ENCODE measurements at places on chromosomes 6 and 20.

DNA sequence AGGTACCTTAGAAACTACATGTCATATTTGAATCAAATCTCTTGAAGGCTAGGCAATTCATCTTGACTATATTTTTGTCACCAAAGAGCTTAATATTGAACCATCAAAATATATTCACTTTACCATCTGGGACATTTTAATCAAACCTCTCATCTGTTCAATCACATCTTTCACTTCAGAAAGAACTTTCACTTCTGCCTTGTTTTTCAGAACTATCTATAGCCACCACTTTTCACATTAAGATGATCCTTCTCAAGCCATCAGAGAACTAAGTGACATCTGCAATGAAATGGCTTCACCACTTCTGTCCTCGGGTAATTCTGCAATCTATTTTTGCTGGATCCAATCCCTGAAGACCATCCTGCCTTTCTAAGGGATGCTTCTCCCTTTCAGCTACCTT lies 57.8 kb downstream of the OR2B2 start:
- no peak for DNase-seq

GRCh38 chr20:59696476-59696875 lies 92.1 kb downstream of the PHACTR3 start:
- DNase-seq, result no peak

DNA sequence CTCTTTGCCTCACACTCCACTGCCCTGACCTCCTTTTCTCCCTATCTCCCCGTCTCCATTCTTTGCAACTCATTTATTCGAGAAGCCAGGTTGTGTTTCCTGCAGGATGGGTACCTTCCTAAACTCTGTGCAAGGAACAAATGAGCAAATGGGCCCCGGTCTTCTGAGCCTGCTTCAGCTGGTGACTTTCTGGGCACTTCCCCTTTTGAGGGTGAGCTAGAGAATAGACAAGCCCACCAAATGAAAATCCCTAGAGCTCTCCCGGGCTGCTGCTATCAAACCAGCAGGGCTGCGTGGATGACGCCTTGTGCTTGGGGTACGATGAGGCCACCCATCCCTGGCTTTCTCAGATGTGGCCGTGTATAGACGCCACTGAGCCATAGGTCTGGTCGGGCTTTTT lies 91.0 kb upstream of the FOXA2 start:
- no peak for DNase-seq

DNA sequence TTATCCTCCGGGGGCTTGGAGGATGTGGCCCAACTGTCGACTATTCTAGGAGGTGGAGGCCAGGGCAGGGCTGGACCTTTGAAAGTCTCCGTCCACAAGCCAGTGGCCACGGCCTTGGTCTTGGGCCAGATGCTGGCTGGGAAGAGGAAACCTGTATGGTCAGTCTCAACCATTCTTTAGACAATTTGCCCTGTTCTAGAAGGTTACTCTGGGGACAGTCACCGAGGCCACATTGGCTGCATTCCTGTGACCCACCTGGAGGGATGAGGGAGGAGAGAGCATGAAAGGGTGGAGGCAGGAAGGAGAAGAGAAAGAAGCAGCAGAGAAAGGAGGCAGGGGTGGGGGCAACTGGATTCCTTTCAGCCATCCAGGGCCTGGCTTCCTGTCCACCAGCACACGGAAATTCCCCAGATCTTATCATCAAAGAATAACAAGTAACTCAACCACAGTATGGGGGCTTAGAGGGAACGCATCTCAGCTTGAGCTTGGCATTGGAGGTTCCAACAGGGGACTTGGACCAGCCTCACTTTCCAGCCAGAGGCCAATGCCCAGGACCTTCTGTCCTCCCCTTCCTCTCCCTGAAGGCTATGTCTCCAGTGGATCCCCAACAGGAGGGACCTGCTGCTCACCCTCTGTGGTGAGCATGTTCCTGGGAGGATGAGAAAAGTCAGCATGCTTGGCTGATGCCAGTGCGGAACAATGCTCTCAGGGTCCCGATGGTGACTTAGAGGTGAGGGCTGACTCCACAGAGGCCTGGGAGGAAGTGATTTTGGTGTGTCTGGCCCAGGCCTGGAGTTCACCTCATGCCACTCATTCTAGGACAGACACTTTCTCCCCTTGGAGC lies 30.4 kb downstream of the TGM2 start:
- DNase-seq, result no peak

DNA sequence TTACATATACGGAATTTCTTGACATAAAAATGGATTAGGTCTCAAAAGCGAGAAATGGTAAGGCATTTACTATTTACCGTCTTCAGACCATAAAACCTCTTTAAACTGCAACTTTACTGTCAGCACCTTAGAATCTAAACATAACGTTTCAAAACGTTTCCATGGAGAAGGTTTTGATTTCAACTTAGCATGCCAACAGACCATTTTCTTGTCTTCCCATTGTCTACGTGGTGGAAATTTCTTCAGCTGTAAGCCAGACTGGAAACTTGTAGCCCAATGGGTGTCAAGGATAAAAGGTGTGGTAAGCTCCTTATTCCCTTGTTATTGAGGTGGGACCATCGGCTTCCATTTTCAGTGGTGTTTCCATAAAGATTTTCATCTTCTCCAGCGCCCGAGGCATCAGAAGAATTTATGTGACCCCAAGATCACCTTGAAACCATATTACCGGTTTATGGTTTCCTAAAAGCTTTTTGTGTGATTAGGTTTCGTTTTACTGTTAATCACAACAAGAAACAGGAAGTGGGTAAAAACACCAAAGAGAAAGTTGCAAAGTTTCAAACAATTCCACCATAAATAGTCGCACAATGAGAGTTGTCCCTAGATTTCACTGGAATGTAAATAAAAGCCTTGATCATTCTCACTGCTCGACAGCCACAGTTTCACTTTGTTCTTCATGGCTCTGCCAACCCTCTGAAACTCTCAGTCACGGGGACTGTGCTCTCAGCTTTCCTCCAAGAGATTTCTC lies 63.0 kb upstream of the CD2AP start:
- DNase-seq, result peak; percentile 55

DNA sequence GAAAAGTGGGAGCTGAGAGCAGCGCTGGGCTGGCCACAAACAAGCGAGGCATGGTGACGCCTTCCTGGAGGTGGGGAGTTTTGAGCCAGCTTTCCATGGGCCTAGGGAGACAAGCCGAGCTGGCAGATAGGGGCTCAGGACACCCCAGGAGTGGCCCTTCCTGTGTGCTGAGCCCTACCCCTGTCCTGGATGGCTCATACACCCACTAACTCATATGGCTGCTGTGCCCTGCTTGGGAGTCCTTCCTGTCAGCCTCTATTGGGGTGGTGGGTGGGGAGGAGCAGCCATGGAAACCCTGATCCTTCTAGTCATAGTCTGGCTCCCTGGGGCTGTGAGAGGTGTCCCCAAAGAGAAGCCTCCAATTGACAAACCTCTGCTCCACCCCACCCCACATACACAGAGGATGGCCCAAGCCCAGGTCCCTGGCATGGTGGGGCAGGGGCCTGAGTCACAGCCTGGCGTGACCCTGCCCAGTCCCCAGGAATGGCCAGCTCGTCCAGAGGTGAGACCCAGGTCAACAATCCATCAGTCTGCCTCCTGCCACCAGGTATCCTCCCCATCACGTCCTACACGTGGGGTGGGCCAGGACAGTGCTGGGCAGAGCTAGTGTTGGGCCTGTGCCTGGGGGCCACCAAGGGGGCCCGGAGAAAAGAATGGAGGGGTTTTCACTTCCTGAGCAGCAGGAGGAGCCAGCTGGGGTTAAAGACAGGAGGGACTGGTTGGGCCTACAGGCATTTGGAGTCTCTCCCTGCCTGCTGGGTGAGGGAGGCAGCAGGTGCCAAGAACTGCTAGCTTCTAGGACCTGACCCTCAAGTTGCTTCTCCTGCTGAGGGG lies 52.2 kb downstream of the MRPL14 start:
- no peak for DNase-seq

- no peak for DNase-seq
Observed at GRCh38 chr20:8867038-8867740, 201.7 kb upstream of the PLCB4 start.

- DNase-seq, result no peak
Observed at GRCh38 chr20:35942243-35942642, 12.1 kb downstream of the SCAND1 start.

GRCh38 chr6:112933947-112934346 lies 586.8 kb downstream of the RFPL4B start:
- no peak for DNase-seq

DNA sequence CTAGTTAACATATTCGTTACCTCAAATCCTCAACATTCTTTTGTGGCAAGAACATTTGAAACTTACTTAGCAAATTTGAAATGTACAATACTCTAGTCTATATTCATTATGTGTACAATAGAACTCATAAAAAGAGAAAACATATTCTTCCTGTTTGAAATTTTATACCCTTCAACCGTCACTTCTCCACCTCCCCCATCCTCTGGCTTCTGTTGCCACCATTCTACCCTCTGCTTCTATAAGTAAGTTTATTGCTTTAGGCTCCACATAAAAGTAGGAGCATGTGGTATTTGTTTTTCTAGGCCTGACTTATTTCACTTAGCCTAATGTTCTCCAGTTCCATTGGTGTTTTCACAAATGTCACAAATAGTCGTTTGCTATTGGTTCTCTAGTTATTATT lies 205.3 kb downstream of the TENT5A start:
- DNase-seq, result no peak

DNA sequence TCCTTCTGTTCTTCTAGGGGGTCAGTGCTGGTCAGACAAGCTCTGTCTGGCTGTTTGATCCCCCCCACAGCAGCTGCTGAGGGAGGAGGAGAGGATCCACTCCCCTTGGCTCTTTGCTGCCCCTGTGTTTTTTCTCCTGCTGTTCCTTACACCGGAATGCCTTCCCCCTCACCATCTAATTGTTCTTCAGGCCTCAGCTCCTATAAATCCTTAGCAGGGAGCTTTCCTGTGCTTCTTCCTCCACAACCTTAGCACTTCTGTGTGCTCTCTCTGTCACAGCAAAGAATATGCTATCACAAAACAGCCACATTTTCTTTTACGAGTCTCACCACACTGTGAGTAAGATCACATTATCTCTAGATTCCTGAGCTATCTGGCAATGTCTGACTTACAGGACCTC lies 196.6 kb downstream of the OTOR start:
- DNase-seq, result no peak

DNA sequence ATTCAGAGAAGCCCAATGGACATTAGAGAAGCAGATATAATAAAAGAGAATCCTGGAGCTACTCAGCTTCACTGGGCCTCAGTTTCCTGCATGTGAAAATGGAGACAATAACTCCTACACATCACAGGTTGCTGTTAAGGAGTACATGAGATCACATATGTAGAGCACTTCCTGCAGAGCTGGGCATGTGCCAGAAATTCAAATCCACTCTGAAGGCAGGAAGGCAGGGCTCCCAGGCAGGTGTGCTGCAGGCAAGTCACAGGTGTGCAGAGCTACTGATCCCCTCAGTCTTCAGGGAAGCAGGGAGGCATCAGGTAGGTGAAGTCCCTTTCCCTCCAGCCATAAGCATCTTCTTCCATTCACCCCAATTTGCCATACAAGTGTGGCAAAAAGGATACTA lies 48.0 kb downstream of the DST start:
- DNase-seq, result peak; percentile 36

DNA sequence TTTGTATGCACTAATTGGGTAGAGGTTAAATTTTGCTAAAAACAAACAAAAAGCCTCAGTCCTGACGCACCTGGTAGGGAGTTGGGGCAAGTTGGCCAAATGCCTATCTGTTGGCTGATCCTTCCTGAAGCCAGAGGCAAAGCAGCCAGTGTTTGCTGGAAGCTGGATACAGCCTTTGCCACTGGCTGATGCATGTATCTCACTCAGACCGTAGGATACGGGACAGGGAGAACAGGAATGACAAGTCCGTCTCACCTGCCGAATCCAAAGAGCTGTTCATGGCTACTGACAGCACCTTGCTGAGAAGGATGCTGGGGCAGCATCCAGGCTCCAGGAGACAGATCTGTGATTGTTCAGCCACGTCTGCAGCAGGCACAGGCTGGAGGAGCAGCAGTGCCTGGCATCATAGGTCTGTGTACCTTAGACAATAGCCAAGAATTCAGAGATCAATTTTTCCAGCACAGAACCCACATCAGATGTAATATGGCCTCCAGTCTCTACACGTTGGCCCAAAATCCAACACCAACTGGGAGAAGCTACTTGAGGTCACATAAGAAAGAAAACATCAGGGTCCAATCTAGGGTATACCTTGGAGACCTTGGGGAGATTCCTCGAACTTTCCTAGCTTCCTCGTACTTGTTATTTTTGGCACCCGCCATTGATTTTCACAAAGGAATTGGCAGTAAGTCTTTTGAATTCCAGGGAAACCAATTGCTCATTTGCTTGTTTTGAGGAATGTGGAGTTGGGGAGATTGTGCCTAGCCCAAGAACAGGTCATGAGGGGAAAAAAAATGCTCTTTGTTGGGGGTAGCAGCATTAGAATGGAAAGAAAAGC lies 108.5 kb upstream of the ARMC2 start:
- DNase-seq, result no peak

DNA sequence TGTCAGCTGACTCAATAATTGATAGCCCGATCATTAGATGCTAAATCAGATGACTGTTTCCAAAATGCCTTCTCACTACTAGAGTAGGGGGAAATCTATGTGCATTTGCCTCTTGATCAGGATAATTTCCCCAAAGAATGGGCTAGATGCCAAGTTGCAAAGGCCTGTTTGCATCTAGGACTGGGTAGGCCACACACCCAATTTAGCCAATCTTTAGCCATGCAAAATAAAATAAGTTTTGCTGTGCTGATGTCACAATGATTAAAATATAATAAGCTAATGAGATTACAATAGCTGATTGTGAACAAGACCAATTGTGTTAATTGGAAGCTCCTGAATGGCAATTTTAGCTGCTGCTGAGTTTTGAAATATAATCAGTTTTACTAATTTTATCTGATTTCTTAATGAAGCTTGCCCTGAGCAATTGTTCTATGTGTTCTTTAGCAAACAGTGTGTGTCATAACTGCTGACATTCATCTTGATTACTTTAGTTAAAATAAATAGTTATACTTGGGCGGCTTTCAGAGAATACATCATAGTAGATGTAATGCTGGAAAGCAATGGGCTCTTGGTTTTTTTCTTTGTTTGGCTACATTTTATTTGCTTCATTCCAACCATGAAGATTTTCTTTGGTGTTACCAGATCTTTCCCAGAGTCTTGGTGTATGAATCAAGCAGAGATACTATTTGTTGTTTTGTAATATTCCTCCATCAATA lies 973.2 kb upstream of the SLC35B3 start:
- no peak for DNase-seq

DNA sequence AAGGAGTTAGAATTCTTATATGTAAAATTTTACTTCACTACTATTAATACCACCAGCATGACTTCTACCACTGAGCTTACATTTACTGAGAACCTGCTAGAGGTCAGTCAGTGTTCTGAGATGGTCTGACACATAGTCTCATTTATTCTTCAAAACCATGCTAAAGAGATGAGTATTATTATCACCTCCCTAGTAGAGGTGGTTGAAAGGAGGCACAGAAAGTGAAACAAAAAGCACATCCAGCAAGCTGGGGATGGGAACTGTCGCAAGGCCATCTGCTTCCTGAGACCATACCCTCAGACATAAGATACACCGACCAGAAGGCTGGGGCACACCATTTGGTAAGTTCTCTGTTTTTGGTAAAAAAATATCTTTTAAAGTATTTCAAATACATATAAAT lies 137.7 kb downstream of the INSM1 start:
- no peak for DNase-seq

- no peak for DNase-seq
Observed at GRCh38 chr6:73290435-73290834, 27.4 kb upstream of the KHDC1 start.
